Right renal cortex interstitium (tissue), 3 donors: ENCODE measurements at places on chromosomes 12 and 14. TPM values are rescaled to one million over a fixed set of nuclear protein-coding genes. Genes with fewer than 3 reads are reported as not detected.

GRCh38 chr12:93156086-93156716, 221.5 kb upstream of the NUDT4 start:
- DNase-seq, result no peak

DNA sequence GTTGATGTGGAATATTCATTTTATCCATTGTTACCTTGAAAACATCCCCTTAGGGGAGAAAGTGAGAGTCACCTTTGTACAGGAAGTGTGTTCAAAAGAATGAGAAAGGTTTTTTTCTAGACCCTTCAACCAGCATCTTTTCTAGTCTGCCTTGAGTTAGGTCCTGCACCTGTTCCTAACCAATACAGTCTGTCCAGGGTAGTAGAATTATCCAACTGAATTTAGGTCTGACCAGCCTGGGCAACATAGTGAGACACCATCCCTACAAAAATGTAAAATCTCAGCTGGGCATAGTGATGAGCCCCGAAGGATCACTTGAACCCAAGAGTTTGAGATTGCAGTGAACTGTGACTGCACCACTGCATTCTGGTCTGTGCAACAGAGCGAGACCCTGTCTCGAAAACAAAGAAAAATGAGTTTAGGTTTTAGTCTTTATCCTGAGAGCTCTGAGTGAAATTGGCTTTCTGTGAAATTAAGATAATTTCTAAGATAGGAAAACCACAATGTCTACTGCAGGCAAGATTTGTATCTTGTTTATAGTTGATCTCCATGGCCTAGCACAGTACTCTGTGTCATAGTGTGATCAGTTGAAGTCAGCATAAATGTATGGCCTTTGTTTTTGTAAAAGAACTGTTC, 25.2 kb downstream of the ARHGAP5 start:
- DNase-seq, result no peak

Gene BCAT1
- 60.0 TPM for polyA plus RNA-seq

GRCh38 chr14:69318241-69318640, 58.3 kb downstream of the GALNT16 start:
- DNase-seq, result no peak

GRCh38 chr14:106294324-106294723, 767.9 kb downstream of the TMEM121 start:
- no peak for DNase-seq

DNA sequence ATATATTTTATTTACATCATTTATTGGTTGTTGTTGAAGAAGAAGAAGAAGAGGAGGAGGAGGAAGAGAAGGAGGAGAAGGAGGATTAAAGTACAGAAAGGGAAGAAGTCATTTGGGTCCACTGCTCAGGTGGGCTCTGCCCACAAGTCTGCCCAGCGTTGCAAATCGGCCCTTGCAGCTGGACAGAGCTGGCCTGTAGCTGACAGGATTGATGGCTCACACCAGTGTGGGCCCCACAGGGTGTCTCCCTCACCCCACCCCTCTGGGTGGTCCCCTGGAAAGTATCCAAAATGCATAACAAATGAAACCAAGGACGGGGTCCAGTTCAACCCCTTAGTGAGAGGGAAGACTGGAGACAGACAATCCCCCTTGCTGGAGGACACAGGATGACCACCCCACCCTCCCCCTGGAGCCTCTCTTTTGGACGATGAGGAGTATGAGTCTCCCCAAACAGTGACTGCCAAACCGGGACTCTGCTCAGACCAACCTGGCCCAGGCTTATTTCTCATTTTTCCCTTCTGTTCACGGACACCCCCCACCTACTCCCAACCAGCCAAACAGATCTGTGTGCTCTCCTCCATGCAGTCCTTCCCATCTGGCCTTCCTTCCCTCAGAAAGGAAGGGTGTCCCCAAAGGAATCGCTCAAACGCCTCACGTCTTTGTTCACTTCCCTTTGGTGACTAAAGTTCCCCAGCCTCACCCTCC, 17.7 kb downstream of the DPF3 start:
- no peak for DNase-seq
